Activated CD8-positive, alpha-beta memory T cell treated with anti-CD3 and anti-CD28 coated beads for 48 hours (primary cell): ENCODE measurements at places on chromosomes 16 and 17.

DNA sequence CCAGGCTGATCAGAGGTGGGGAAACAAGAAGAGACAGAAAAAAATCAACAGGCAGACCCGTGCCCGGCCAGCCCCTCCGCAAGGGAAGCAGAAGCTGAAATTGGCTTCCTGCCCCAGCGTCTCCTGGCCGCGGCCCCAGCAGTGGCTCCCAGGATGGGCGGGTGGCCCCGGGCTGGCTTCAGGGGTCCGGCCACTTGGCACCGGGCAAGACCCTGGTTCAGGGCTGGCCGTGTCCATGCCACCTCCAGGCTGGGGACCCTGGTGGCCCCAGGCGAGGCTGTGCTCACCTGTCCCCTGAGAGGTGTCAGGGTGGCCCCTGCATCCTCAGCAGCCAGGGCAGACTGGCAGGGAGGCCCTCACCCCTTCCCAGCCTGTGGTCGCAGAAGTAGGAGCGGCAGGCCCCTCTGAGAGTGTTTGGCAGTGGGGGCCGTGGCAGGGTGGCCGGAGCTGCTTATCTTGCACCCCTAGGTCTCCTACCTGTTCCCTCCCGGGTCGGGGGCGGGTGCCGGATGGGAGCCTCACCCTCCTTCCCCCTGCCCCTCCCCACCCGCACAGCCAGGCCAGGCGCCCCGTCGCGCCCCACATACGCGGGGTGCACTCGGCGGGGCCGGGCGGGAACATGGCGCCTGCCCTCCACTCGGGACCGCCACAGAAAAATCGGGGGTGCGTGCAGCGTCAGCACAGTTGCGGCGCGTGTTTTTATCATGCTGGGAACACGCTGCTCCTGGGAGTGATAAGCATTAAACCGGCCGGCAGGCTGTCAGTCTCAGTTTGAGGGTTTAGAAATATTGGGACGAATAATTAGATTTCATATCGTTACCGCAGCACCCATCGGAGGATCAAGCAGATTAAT is 46.7 kb upstream of the ZC3H18 start:
- no peak for DNase-seq

- no peak for DNase-seq
Measured at GRCh38 chr17:15475631-15476354, 8.4 kb upstream of the CDRT4 start.

- DNase-seq: no peak
Measured at GRCh38 chr17:27438348-27438998, 17.8 kb upstream of the KSR1 start.

DNA sequence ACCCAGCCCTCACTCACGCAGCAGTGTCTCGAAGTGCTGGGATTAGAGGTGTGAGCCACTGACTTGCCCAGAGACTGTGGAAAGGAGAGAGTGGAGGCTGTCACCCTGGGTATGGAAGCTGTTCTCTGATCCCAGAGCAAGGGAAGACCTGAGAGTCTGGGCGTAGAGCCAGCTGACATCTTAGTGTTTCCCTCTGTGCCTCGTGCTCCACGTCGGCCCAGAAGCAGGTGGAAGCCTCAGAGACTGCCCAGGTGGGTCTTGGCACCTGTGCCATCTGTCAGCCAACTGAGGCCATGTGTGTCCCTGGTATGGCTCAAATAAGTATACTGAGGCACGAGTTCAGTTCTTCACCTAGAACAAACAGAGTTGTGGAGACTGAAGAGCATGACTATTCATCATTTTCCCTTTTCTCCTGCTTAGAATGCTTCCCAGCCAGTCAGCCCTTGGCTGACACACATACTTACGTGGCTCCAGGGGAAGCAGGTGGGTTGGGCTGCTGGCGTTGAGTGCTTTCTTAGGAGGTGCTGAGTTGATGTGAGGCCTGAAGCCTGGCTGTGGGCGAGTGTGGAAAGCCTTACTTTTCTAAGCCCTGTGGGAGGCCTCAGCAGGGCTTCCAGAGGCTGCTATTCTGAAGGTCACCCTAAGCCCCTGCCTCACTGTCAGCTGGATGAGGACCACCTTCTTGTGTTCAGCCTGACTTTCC is 8.1 kb downstream of the CTRL start:
- DNase-seq: no peak

DNA sequence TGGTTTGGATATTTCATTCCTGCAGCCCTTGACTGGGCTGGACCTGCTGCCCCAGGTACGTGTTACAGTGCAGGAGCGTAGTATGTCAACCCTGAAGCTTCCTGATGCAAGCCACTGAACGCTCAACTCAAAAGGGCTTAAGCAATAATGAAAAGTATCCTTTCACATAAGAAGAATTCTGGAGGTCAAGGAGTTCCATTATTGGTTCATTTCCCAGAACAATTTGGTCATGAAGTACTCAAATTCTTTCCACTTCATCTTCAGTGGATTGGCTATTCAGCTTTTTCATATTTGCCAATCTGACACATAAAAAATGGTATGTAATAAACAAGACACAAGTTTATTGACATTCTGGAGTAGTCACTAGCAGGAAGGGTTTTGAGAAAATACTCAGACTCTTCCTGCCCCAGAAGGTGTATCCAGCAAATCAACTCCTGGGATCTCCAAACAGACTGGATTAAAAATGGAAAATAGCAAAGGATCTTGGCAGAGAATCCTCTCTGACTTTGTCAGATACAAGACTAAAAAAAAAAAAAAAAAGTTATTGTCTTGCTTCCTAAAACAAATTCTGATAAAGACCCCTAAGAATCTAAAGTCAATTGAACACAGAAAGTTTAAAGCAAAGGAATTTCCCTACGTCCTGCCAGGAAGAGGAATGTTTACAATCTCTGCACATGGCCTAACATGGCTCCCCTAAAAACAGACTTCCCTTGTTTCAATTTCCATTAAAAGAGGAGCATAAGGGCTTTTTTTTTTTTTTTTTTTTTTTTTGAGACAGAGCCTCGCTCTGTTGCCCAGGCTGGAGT is 37.5 kb upstream of the WSB1 start:
- DNase-seq: no peak

DNA sequence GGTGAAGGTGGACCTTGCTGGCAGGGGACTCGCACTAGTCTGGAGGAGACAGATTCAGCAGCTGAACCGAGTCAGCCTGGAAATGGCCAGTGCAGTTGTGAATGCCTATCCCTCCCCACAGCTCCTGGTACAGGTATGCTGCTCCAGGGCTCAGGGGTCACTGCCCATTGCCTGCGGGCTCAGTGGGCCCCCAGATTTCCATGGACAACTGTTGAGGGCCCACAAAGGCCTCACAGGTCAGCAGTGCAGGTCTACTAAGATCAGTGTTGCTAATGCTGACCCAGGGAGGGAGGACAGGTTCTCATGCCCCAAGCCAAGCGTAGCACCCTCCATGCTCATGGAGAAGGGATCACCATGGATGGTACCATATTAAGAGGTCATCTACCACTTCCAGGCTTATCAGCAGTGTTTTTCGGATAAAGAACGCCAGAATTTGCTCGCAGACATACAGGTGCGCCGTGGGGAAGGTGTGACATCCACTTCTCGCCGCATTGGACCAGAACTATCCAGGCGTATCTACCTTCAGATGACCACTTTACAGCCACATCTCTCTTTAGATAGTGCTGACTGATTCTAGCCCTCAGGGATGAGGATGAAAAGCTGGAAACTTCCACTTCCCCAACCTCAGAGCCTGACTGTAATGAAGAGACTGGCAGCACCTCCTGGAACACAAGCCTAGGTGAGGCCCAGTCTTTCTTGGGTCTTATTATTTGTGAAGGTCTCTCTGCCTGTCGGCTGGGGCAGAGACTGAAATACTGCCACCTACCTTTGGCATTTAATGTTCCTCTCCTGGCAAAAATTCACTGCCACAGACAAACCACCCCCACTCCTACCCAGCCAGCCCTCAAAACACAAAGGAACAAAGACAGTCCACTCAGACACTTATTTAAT is 7.6 kb downstream of the EME1 start:
- DNase-seq: no peak
